ENCODE measurements at places on chromosomes 6 and 20.

DNA sequence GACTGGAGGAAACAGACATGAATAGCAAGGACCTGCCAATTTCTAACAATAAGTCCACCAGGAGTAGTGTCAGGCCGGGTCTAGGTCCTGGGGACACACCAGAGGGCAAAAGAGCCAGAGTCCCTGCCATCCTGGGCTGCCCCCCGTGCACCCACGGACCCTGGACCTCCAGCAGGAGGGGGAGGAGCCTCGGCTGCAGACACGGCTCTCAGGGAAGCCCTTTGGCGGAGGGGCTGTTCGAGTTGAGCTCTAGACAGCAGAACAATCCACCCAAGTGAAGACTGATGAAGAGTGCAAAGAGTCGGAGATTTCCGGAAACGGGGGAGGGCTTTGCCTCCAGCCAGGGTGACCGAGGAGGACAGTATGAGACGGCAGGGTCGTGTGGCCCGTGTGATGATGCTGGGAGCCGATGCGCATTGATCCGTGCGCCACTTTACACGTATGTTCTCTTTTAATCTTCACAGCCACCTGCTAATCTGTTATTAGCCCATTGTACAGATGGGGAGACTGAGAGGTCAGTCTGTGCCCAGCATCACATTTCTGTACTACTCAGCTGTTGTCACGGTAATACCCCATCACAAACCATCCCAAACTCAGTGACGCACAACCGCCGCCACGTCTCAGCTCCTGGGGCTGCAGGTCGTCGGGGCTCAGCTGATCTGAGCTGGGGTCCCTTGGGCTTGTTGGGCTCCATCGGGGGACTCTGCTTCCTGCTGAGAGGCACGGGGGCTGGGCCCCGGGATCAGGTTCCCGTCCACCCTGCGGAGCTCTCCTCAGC, 502.0 kb downstream of the PREX1 start:
- no peak for DNase-seq

DNA sequence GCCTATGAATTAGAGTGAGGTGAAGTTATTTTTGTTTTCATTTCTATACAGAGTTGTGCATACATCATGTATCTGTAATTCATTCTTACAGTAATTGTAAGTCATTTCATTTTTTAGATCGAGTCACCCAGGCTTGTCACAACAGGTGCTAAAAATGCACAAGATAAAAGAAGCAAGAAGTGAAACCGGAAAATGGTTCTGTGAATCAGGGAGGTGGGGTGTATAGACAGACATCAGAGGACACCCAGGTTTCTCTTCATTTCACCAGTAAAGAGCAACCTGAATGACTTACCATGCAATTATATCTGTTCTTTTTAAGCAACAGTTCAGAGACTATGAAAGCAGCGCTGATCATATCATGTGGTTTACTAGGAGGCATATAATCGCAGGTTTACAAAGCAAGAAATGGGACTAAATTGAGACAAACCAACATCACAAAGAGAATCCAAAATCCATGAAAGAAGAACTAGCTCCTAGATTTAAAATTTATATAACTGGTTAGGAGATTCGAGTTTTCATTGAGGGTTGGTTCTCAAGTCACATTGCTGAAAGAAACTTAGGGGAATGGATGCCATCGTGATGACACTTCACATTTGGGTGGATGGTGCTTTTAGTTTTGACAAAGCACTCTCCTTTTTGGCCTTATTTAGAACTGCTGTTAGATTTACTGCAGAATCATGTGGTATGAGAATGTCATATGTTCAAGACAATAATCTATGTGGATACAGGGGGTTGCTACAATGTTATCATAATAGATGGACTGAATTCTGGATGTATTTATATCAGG, 27.9 kb upstream of the TBC1D7 start:
- DNase-seq = peak; percentile 84

GRCh38 chr6:87408721-87409155, 966 bp downstream of the CFAP206 start:
- no peak for DNase-seq

DNA sequence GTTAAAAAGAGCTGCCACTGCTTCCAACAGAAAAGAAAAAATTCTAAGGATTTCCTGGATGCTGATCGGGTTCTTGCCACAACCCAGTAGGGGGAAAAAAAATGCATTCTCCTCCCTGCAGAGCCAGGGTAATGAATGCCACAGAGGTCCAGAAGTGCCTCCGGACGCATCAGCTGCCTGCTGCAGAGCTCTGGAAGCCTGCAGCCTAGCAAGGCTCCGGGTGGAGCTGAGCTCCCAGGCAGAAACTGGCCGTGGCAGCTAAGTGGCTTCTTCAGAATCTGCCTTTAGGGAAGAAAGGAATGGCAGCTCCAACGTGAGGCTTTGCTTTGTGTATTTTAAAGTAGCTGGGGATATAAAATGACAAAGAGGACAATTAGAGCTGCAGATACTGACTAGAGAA, 155.0 kb downstream of the CFAP61 start:
- no peak for DNase-seq

DNA sequence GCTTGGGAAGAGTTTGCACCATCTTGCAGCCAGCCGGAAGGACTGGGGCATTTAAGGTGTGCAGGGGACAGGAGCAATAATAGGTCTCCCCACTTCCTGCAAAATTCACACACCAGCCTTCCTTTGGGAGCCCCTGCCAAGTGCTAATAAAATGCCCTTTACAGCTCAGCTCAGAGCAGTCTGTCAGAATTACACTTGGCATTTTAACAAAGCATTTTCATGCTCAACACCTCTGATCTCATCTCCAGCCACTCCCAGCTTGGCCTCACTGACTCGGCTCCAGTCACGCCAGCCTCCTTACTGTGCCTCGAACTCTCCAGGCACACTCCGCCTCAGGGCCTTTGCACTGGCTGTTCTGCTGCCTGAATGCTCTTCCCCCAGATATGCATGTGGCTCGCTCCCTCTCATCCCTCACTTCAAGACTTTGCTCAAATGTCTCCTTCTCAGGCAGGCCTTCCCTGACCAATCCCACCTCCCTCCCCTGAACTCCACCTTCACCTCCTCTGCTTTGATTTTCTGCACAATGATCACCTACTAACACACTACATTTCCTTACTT, 43.7 kb downstream of the GRM4 start:
- DNase-seq = no peak

DNA sequence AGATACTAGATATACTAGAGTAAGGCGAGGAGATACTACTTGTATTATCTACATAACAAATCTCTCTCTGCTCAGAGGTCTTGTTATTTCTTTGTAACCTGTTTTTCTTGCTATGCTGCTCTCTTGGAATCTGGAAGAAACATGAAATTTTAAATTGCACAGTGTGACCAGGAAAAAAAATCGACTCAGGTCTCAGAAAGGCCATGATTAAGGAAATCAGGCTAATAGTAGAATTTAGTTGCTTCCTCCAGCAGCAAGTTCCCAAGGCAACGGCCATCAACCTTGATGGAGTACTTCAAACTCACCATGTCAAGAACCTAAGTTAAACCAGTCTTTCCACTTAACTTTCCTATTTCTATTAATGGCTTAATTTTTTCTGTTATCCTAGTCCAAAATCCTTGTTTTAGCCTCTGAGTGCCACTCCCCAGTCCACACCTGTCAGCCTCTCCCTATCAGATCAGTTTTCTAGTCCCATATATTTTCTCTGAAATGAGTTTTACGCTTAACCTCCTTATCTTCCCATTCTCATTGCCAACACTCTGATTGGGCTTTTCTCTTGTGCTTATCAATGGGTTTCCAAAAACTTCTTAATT, 87.7 kb upstream of the BEND3 start:
- DNase-seq = no peak

DNA sequence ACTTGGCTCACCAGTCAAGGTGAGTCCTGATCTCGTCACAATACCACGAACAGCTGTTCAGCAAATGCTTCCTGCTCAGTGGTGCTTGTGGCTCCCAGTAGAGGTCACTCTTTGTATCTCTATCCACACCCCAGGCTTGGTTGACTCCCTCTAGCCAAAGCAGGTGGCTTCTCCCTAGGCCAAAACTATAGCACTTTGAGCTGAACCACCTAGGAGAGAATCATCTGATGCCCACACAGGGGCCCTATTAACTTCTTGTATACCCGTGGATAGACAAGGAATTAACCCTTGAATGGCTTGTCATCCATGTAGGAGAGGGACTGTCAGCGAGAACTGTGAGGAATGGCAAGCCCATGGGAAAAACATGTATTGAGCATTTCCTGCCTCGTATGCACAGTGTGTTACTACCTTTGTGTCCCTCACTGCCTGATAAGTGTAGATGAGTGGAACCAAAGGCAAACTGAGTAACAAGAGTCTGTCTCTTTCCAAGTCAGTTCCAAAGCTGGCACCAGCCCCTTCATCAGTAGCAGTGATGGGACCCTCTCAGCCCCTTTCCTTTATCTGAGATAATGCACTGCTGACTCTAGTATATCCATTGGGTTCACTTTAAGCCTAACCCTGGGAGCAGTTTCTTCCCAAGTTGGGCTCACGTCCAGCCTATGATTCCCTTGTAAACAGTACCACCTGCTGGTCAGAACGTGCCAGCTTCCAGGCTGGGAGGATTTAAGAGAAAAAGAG, 42.5 kb downstream of the EIF2S2 start:
- peak; percentile 74 for DNase-seq

DNA sequence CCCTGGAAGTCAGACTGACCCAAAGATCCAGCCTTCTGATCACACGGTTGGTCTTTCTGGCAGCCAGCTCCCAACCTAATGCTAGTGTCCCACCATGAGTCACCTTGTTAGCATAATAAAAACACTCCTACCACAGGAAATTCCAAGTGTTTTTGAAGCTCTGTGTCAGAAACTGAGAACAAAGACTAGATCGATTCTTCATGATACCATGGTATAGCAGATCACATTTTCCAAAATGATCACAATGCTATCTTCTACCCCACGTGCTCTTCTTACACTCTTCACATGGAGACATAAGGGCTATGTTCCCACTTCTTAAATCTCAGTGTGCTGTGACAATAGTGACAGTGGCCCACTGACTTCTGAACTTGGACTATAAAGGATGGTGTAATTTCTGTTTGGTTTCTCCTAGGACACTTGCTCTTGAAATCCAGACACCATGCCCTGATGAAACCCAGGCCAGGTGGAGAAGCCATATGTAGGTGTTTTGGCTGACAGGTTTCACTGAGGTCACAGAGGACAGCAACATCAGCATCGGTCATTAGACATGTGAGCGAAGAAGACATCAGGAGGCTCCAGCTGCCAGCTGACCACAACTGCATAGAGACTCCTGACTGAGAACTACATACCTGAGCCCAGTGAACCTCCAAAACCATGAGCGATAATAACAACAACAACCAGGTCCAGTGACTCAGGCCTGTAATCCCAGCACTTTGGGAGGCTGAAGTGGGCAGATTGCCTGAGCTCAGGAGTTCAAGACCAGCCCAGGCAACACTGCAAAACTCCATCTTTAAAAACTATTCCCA, 57.5 kb downstream of the MKKS start:
- DNase-seq = no peak

DNA sequence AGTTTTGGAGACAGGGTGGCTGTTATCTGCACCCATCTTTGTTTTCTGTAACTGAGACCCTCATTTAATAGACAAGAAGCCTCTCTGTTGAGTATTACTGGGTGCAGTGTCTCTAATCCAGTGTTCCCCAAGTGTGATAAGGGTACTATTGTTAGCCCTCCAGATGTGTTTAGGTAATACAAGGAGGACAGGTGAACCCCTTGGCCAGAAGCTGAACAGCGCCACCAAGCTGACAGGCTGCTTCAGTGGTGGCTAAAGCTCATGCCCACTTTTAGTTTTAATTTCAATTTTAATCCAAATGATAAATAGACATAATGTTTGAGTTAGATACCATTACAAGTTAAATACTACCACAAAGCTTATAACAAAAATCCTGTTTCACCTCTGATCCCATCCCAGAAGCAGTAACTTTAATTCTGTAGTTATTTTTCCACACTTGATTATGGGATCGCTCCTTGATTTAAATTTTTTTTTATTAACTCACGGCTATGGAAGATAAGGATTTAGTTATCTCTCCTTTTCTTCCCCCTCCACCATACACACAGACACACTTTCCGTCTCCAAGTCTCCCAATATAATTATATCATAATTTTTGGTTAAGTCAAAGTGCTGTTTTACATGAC, 8.4 kb upstream of the STK35 start:
- DNase-seq = peak; percentile 47

GRCh38 chr20:49631061-49631716, 63.3 kb upstream of the PTGIS start:
- DNase-seq = no peak

- DNase-seq = peak; percentile 95
Measured at GRCh38 chr20:38842558-38842981, 37.1 kb downstream of the PPP1R16B start.

DNA sequence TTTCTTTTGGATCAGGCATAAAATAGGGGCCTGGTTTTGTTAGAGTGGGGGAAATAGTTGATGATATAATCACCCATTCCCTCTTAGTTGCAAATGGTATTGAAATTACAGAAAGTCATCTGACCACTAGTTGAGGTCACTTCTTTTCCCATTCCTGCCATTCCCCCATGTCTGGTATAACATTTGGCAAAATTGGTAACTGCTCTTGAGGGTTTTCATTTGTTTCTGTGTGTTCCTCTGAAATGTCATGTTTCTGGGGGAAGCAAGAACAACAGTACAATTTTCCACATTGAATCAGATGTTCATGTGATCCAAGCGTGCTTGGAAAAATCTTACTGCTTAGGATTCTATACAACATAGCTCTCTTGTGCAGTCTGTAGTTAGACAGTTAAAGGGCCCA, 7.3 kb downstream of the AIG1 start:
- DNase-seq = no peak

DNA sequence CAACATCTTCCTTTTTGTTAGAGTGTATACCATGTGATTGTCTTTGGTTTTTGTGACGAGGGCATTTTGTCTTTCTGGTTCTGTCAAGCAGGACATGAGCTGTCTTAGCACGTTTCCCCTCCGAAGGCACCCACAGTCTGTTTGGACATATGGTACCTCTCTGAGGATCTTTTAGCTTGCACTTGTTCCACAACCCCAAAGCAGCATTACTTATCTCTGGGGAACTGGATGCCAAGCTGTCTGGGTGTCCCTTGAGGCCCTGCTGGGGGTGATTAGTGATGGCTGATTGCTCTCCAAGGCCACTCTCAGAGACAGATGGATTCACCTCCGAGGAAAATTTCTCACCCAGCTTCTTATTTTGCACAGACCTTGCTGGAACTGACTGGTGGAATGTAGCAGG, 445.0 kb upstream of the CHD6 start:
- no peak for DNase-seq

DNA sequence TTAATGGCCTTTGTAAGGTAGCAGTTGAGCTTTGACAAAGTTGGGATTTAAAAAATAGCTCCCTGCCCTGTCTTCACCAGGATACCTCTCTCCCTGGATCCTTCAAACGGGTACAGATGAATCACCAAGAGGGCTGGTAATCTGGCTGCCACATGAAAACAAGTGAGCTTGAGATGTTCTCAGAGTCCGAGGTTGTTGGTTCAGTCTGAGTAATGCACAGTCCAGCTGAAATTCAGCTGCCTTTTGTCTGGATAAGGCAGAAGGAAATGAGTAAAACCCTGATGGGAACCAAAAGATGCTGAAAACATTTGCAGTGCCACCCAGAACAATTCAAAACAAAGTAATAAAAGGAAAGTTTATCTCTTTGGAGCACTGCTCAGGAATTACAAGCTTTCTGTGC, 86.8 kb downstream of the GJA1 start:
- no peak for DNase-seq

- DNase-seq = no peak
Measured at GRCh38 chr20:22226849-22227700, 357.3 kb downstream of the FOXA2 start.
